Activated CD4-positive, CD25-positive, alpha-beta regulatory T cell treated with anti-CD3 and anti-CD28 coated beads, Interleukin-2, amount 50 U/mL, for 72 hours (primary cell): ENCODE measurements at places on chromosomes 2 and 18.

- DNase-seq = no peak
Measured at GRCh38 chr2:111952871-111953452, 54.6 kb downstream of the MERTK start.

- no peak for DNase-seq
Measured at GRCh38 chr2:240987588-240987987, 10.8 kb upstream of the SNED1 start.

- DNase-seq = no peak
Measured at GRCh38 chr2:161745866-161746614, 121.8 kb downstream of the SLC4A10 start.

DNA sequence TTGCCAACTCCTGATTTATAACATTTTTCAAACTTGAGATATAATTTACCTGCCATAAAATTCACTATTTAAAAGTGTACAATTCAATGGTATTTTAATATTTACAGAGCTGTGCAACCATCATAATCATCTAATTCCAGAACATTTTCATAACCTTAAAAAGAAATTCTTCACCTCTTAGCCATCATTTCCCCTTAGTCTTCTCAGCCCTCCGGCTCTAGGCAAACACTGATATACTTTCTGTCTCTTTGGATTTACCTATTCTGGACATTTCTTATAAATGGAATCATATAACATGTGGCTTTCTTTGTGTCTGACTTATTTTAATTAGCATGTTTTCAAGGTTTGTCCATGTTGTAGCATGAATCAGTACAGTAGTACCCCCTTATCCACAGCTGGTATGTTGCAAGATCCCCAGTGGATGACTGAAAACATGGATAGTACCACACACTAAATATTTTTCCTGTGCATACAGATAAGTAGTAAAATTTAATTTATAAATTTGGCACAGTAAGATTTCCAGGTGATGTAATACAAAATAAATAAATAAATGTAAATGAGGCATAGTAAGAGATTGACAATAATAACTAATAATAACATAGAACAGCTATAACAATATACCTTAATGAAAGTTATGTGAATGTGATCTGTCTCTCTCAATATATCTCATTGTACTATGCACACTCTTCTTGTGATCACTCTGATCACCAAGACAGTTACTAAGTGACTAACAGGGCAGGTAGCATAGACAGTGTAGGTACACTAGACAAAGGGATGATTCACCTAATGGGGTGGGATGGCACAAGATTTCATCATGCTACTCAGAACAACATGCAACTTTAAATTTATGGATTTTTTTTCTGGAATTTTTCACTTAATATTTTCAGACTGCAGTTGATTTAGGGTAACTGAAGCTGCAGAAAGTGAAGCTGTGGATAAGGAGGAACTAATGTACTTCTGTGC is 73.1 kb downstream of the RAB3GAP1 start:
- DNase-seq = no peak

DNA sequence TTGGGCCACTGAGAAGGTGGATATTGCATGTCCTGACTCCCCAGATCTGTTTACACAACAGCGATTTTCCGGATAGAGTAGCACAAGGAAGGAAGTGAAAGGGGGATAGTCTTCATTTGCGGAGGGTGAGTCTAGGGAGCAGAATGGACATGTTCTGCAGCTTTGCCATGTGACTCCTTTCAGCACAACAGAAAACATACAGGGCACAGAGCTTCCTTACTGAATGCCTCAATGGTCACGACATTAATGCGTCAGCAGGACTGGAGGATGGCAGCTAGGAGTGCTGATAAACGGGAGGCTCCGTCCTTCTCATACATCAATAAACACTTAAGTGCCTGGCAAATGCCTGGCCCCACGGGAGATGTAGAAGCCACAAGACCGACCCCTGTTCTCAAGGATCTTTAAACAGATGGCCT is 163.0 kb downstream of the FAM210A start:
- DNase-seq = no peak

DNA sequence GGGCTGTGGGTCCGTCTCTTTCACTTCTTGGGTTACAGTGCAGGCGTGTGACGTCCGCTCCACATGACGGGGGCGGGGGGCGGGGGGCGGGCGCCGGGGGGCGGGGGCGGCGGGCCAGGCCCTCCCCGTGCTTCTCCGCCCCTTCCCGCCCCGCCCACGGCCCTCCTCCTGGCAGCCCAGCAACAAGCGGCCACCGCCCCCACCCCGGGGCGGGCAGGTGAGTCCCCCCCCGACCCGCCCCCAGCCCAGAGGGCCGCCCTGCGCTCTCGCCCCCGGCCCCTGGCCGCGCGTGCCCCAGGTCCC is 3.6 kb downstream of the ZNF516 start:
- DNase-seq = no peak

DNA sequence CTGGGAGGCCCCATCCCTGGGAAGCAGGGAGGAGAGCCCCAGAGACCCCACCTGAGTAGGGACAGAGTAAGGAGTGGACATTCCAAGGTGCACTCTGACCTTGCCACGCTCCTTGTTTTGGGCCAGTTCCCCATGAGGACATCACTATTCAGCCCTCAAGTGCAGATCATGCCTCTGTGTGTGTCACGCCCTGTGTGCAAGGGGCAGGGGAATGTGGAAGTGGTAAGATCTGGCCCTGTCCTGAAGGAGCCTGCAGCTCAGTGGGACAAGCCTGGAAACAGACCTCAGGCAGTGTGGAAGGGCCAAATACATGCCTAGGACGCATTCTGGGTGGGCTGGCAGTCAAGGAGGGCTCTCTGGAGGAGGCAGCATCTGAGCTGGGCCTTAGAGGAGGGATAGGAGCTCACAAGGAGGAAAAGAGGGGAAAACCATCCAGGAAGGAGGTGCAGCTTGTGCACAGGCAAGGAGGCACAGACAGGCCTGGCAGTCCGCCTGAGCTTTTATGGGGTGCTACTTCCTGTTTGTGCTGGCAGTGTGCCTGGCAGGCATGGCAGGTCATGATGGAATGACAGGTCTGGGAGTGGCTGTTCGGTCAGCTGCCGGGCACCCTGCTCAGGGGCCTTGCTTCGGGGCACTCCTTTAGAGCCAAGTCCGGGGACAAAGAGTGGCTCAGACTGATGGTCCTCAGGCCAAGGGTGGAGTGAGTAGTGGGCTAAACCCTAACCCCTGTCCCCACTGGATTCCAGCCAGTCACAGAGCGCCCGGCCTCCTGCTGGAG is 3.3 kb downstream of the KLHL30 start:
- no peak for DNase-seq

DNA sequence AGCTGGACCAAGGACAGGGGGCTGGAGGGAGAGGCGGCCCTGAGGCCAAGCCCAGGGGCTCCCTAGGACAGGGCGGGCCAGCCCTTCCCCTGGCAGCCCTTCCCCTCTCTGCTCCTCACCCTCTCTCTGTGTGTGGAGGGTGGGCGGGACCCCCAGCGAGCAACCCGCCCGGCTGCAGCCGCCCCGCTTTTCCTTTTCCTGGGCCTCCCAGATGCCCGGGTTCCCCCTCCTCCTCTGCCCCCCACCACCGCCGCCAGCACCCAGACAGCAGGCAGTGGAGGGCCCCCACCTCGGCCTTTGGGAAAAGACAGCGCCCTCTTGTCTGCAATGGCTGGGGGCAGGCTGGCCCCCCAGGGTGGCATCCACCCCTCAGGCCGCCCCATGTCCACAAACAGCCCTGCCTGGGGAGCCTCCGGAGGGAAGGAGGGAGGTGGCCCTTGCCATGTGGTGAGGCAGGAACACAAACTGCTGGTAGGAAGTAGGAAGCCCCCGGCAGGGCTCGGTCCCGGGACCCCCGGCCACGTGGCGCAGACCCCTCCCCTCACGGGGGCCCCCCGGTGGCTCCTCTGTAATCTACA is 135.1 kb upstream of the CTDP1 start:
- DNase-seq = no peak
